ENCODE measurements at places on chromosomes 13 and 19. TPM values are rescaled to one million over a fixed set of nuclear protein-coding genes. Genes with fewer than 3 reads are reported as not detected.

The NANOS3 gene
- total RNA-seq = not detected

GRCh38 chr19:58497634-58498170 is 14.1 kb downstream of the SLC27A5 start:
- DNase-seq = no peak

DNA sequence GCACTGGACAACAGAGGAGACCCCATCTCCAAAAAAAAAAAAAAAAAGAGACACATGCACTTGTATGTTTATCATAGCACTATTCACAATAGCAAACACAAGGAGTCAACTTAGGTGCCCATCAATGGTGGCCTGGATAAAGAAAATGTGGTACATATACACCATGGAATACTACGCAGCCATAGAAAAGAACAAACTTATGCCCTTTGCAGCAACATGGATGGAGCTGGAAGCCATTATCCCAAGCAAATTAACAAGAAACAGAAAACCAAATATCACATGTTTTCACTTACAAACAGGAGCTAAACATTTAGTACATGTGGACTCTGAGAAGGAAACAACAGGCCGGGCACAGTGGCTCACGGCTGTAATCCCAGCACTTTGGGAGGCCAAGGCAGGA is 155.7 kb downstream of the ABCC4 start:
- DNase-seq = no peak

The CNN1 gene
- 1.2 TPM for total RNA-seq

DNA sequence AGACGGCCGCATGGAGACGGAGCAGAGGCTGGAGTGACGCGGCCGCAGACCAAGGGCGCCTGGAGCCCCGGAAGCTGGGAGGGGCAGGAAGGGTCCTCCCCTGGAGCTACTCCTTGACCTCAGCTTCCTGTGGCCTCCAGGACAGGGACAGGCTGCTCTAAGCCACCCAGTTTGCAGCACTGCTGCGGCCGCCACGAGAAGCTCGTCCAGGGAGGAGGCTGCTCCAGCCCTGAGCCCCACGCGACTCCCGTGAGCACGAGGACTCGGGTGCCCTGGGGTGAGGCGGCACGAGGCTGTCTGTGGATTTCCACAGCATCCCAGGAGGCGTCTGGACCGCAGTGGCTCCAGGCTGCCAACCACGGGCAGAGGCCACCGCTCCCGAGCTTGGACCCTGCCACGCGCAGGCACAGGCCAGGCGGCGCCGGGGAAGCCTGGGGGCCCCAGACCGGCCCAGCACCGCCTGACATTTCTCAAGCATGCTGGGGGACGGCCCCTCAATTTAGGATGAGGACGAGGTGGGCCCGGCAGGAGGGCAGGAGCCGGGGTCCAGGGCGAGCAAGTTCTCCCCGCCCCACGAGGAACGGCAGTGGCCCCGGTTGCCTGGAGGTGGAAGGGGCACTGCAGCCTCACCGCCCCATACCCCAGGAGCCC is 10.7 kb downstream of the SBNO2 start:
- no peak for DNase-seq

The SULT2A1 gene
- total RNA-seq = not detected

- DNase-seq = peak; percentile 64
Observed at GRCh38 chr19:2049741-2050348, 1.2 kb downstream of the MKNK2 start.

The LGALS4 gene
- total RNA-seq = not detected

The GRIN3B gene
- 0.28 TPM for total RNA-seq

The LYPD5 gene
- 0.17 TPM for total RNA-seq

The LRRC63 gene
- total RNA-seq = 0.09 TPM

The CYP2A6 gene
- total RNA-seq = not detected

- peak; percentile 38 for DNase-seq
Observed at GRCh38 chr13:43805071-43805468, 18.3 kb upstream of the ENOX1 start.

GRCh38 chr19:18496980-18497256 is 25.0 kb downstream of the ELL start:
- DNase-seq = no peak

DNA sequence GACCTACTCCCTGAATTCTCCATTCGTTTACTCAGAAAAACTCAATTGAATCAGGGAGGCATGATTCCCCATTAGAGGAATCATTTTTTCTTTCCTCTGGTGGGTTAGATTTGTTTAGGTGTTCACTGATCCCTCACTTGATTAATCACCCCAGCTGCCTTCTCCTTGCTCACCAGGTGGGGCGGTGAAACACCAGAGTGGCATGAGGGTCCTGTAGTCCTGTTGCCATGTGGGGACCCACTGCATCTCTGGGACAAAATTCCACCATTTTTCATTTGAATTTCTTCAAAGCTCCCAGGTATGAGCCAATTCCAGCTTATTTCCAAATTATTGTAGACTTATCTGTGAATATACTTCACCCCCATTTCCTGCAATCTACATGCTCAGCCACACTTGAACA is 462.7 kb upstream of the ZNF507 start:
- DNase-seq = no peak

The RNF113B gene
- not detected for total RNA-seq

DNA sequence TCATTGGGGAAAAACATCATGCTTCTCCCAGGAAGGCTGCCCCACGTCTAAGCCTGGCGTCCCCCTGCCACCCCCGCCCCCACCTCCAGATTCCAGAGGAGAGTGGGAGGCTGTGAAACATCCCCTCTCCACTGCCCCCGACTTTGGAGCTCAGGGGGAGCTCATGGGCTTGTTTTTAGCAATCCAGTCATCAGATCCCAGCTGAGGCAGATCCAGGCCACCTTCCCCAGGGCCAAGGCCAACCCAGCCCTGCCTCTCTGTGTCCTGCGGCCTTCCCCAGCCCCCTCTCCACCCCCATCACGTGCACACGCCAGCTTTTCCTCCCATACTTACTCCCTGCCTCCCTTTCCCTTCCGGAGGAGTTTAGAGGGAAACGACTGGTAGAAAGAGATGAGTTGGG is 38.8 kb downstream of the SHISA2 start:
- DNase-seq = no peak

DNA sequence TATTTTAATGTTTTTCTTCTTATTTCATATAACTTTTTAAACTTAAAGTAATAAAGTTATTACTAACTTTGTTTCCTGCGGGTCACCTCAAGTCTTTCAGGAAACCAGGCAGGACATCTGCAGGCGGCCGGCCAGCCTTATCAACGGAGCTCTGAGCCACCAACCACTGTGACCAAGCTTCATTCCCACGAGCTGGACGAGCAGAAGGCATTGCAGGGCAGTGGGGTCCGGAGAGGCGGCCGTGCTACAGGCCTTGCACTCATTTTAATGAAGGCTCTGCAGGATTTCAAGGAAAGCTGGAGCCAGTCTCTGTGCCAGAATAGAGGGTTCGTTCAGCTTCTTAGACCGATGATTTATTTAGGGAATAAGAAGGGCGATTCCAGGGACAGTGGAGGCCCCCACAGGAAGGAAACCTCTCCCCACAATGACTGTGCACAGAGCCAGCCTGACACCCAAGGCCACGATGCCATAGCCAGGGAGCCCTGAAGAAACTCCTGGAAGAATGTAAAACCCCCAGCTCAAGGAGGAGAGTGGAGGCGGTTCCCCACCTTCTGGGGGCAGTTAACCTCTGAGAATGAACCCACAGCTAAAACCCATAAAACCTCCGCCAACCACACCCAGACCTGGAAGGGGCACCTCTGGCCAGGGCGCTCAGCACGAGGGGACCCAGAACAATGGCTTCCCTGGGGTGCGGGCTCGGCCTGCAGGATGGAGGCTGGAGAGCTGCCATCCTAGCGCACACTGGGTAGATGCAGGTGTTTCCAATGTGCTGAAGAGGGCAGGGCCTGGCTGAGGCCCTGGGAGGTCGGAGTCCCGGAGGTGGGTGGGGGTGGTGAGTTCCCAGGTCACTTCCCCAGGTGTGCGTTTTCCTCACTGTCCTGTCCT is 75.0 kb downstream of the RASA3 start:
- peak; percentile 54 for DNase-seq

DNA sequence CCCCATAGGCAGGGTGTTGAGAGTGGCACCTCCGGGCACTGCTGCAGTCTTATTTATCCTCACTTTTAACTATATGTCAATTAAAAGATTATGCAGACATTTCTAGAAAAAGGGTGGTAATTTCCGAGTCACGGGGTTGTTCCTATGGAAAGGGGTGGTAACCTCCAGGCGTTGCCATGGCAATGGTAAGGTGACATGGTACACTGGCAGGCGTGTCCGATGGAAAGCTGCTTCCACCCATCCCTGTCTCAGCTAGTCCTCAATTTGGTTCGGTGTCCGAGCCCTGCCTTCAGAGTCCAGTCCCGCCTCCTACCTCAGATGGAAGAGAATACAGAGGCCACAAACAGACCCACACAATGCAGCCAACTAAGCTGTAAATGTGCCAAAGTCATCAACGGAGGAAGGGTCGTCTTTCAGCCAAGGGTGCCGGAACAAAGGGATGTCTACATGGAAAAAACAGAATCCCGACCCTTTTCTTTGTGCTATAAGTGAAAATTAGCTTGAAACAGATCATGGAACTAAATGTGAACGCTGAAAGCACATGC is 72.6 kb upstream of the C13orf46 start:
- DNase-seq = no peak

GRCh38 chr19:45742969-45743368 is 9.7 kb downstream of the MEIOSIN start:
- no peak for DNase-seq

GRCh38 chr13:61838568-61838967 is 422.9 kb upstream of the PCDH20 start:
- DNase-seq = no peak

DNA sequence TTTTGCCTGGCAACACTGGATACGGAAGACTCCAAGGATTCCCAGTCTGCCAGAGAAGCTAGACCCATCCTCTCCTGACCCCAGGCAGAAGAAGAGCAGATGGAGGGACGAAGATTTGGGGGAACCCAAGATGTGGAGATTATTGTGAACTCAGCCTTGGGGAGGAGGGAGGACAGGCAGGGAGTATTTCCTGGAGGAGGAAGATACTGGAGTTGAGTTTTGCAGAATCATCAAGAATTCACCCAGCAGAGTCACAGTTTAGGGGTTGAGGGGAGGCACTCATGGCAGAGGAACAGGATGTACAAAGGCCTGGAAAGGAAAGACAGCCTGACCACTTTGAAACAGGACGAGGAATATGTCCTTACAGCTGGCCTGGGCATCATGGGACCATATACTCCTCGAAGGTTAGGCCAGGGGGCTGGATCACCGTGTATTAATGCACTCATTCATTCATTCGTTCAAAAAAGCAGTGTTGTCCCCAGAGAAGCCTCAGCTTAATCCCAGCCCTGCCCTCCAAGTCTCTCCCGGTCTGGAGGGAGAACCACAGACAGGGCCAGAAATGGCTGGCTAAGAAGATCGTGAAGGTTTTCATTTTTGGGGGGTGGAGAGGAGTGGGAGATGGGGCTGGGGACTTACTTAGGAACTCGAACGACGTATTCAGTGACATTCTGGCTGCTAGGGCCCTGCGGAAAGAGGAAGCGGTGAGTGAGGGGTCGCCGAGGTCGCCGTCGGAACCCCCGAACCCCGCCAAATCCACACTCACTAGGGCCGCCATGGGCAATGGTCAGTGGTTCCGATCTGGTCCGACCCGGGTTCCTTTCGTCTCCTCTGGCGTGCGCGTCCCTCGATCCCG is 517 bp downstream of the GTF2F1 start:
- DNase-seq = no peak

- DNase-seq = no peak
Observed at GRCh38 chr13:34217343-34218025, 399.5 kb downstream of the RFC3 start.

DNA sequence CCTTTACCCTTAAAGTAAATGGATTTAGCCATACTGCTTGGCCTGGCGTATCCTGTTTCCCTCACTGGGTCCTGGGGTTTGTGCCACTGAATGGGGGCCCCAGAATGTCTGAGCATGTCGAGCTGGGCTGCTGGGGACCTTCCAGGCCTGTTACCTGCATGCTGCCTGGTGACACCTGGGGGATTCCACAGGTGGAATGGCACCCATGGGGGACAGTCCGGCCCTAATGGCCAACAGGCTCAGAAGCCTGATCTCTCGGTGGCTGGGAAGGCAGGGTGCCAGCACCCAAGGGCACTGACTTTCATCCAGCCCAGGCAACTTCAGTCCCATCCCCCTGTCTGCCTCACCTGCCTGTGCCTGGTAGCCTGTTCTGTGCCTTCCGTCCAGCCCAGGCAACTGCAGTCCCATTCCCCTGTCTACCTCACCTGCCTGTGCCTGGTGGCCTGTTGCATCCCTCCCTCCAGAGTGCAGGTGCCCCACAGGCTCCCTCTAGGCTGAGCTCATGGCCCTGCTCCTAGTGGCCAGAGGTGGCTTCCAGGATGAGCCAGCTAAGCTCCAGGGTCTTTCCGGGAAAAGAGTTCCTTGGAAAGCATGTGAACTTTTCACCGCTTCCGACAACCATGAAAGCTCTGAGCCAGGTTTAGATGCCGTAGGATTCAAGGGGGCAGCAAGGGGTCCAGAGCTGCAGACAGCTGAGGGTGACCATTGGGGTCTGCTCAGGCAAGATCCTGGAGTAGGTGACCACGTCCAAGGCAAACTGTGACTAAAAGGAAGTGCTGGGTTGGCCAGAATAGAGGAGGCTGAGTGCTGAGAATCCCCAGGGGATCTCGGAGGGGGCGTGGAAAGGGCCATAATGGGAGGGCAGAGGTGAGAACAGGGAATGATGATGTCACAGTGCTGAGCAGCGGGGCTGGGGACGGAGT is 30.3 kb upstream of the ZNF492 start:
- no peak for DNase-seq

The CLDN10 gene
- total RNA-seq = 1.2 TPM

Measured in dermis blood vessel endothelial cell (primary cell).